ENCODE measurements at places on chromosomes 1 and 21. TPM values are rescaled to one million over a fixed set of nuclear protein-coding genes. Genes with fewer than 3 reads are reported as not detected.

The NR1I3 gene
- not detected for total RNA-seq

The CTSS gene
- total RNA-seq, result 25.8 TPM

The OR6K3 gene
- total RNA-seq, result not detected

The PTPRC gene
- 0.40 TPM for total RNA-seq

The C1QTNF12 gene
- total RNA-seq, result 0.40 TPM

The CELA2B gene
- not detected for total RNA-seq

The MCOLN2 gene
- 4.6 TPM for total RNA-seq

The GSTM1 gene
- total RNA-seq, result 11.4 TPM

The NUAK2 gene
- total RNA-seq, result 2.5 TPM

The TMPRSS2 gene
- not detected for total RNA-seq

The BRINP2 gene
- total RNA-seq, result not detected

The NTMT2 gene
- total RNA-seq, result not detected

The ABCG1 gene
- total RNA-seq, result 2.1 TPM

The GJA9 gene
- total RNA-seq, result not detected

The MEX3A gene
- 0.50 TPM for total RNA-seq

The TEX38 gene
- not detected for total RNA-seq

The TCHHL1 gene
- total RNA-seq, result not detected

The ZBTB40 gene
- total RNA-seq, result 6.5 TPM

The ANKRD65 gene
- total RNA-seq, result 0.40 TPM

The RERE gene
- total RNA-seq, result 35.8 TPM

The C1orf94 gene
- total RNA-seq, result 0.06 TPM

The CHRNB2 gene
- total RNA-seq, result under 0.01 TPM

The LCE1E gene
- not detected for total RNA-seq

The ERRFI1 gene
- total RNA-seq, result 178 TPM

The PFKL gene
- total RNA-seq, result 158 TPM

The F5 gene
- under 0.01 TPM for total RNA-seq

The LYSMD1 gene
- total RNA-seq, result 5.8 TPM

The LY9 gene
- total RNA-seq, result not detected

The NDUFS2 gene
- total RNA-seq, result 146 TPM

The TMEM81 gene
- total RNA-seq, result 1.6 TPM

The RAB7B gene
- total RNA-seq, result 7.5 TPM

The ZBTB18 gene
- total RNA-seq, result 7.4 TPM

The ACTN2 gene
- total RNA-seq, result 2.8 TPM

The PROX1 gene
- total RNA-seq, result 0.12 TPM

The STUM gene
- total RNA-seq, result not detected

The SH2D5 gene
- total RNA-seq, result 2.5 TPM

The RSPO1 gene
- total RNA-seq, result not detected
